ENCODE measurements at places on chromosomes 4 and X. TPM values are rescaled to one million over a fixed set of nuclear protein-coding genes. Genes with fewer than 3 reads are reported as not detected.
A peak's percentile ranks its signal among the peaks of the same experiment; 100 is the strongest.

- peak; percentile 41 for DNase-seq
These were observed 56.4 kb upstream of the SPANXN1 start for GRCh38 chrX:145190801-145191389.

- no peak for DNase-seq
These were observed 50.8 kb downstream of the DTHD1 start for GRCh38 chr4:36332023-36332781.

- no peak for DNase-seq
These were observed 194.8 kb upstream of the RASGEF1B start for GRCh38 chr4:81666491-81666890.

- DNase-seq: peak; percentile 44
These were observed 24.1 kb upstream of the OCIAD2 start for GRCh38 chr4:48930654-48931053.

DNA sequence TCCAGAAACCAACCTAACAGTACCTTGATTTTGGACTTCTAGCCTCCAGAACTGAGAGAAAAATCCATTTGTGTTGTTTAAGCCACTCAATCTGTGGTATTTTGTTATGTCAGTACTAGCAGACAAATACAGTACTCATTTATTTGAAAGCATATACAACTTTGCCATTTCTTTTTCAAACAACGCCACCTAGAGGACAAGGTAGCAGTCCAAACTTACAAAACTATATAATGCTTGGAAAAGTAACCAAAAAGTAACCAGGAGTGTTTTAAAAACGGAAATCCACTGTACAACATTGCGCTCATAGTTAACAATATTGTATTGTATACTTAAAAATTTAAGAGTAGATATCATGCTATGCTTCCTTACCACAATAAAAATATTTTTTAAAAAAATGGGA is 37.0 kb upstream of the FGF13 start:
- DNase-seq: peak; percentile 46

GRCh38 chr4:92387459-92388069 is 83.8 kb downstream of the GRID2 start:
- DNase-seq: peak; percentile 66

DNA sequence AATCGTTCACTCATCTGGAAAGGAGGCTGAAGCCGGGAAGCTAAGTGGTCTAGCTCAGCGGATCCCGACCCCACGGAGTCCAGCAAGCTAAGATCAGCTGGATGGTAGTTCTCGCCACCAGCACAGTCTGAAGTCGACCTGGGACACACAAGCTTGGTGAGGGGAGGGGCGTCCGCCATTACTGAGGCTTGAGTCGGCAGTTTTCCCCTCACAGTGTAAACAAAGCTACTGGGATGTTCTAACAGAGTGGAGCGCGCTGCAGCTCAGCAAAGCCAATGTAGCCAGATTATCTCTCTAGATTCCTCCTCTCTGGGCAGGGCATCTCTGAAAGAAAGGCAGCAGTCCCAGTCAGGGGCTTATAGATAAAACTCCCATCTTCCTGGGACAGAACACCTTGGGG is 555.4 kb downstream of the BCOR start:
- DNase-seq: no peak

GRCh38 chrX:103831342-103831802 is 685 bp downstream of the RAB9B start:
- peak; percentile 52 for DNase-seq

DNA sequence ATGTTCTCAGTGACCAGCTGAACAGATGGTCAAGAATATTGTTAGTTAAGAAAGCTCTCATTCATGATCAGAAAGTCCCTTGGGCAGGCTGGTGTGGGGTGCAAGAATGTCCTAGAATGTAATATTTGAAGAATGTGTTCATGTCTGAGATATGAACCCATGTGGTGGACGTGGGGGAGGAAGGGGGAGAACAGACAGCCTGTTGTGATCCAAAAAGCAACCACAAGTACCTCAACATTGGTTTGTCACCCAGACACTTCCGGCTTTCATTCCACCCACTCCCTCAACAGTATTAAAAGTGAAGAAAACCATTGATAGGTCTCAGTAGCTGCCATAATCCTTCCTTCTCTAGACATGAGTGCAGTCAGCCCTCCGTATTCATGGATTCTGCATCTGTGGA is 82.2 kb downstream of the MAML3 start:
- DNase-seq: peak; percentile 75

GRCh38 chr4:11505221-11505971 is 76.7 kb upstream of the HS3ST1 start:
- no peak for DNase-seq

The UGT2A1 gene
- total RNA-seq: not detected

The NEK1 gene
- total RNA-seq: 8.5 TPM

The VSIG4 gene
- total RNA-seq: not detected

The FAM241A gene
- 0.74 TPM for total RNA-seq
